ENCODE measurements at places on chromosomes 7 and 10.

- no peak for DNase-seq
Measured at GRCh38 chr7:139658908-139659675, 118.7 kb downstream of the HIPK2 start.

GRCh38 chr7:30880125-30880720 lies 31.4 kb upstream of the AQP1 start:
- no peak for DNase-seq

- DNase-seq = no peak
Measured at GRCh38 chr7:42720012-42720411, 191.9 kb downstream of the C7orf25 start.

DNA sequence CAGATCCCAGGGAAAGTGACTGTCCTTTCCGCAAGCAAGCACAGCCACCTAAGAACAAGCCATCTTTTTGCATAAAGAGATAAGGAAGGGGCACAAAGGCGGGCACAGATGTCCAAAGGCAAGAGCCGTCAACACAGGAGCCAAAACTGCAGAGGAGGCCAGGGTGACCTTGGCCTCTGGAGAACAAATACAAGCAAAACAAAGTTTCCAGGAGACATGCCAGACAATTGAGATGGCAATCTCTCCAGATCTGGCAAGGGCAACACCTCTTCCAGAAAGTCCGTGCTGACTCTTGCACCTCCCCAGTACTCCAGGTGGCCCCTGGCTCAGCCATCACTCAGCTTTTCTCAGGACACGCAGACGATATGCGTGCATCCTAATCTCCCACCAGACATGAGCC lies 58.2 kb downstream of the TEX36 start:
- no peak for DNase-seq

DNA sequence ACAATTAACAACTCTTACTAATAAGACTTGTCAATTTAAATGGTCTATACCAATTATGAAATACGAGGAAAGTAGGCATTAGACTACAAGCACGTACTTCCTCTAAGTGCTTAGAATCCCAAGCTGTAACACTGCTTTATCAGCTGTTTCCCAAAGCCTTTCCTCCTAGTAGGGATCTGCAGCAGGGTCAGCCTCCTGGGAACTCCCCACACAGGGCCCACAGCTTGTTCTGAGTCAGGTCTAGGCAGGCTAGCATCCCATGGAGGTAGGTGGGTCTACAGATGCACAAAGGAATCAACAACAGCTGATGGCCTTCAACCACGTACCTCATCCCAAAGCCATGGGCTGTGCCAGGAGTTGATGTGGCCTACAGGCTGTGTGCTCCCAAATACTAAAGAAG lies 14.7 kb downstream of the MMS19 start:
- DNase-seq = no peak

DNA sequence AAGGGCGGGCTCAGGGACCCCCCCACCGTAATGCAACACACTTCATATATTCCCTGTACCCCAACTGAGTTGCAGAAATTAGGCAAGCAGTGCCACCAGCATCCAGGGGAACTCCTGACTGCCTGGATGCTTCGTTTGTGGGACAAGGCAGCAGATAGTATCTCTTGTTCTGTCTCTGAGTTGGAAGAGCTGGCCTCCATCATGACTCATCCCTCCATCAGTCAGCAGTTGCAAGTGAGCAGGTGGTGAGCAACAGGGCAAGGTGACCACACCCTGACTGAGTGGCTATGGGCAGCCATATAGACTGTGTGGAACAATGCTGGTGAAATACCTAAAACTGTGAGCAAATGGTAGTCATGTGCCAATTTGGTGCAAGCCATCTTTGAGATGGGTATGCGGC lies 22.8 kb upstream of the ADAMTS14 start:
- DNase-seq = no peak

DNA sequence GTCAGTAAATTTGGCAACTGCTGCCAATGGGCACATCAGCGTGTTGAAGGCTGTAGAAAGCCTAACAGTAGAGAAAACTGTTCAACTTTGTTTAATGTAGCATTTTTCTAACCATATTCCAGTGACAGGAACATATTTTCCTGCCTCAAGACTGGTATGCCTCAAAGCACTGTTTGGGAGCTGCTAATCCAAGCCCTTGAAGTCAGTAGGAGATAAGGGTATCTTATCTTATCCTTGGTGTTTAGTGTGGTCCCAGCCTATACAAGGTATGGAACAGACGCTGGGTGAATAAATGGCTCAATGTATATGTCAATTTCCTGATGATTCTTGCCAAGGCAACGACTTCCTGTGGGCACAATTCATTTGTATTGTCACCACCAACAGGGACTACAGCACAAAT lies 97.5 kb upstream of the CREB5 start:
- DNase-seq = no peak

GRCh38 chr7:40530292-40530691 lies 395.5 kb downstream of the SUGCT start:
- DNase-seq = no peak

DNA sequence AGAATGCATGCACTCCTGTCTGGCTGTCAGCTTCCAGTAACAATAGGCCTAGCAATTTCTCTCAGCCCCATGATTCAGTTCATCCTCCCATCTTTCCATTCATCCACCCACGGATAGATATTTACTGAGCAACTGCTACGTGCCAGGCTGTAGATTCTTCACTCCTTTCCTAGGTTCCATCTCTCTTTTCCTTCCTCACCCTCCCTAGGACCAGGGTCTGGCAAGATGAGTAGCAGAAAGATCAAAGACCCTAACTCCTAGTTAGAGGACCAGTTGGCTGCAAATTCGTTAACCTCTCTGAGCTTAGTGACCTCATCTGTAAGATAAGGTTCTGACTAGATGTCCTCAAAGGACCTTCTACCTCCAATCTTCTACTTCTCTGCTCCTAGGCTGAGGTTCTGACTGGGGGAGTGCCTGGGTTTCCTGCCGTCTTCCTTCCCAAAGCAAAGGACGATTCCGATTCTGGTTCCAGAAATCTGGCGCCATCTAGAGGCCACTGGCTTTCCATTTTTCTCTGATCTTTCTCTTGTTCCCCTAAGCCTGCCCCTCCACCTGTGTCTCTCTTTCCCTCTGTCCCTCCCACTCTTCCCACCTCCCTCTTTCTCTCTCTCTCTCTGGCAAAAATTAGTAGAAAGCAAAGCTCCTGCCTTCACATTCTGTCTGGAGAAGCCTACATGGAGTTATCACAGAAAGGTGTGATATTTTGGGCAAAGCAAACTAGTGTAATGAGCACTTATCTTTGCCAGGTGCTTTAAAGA lies 26.2 kb downstream of the TBATA start:
- peak; percentile 73 for DNase-seq

DNA sequence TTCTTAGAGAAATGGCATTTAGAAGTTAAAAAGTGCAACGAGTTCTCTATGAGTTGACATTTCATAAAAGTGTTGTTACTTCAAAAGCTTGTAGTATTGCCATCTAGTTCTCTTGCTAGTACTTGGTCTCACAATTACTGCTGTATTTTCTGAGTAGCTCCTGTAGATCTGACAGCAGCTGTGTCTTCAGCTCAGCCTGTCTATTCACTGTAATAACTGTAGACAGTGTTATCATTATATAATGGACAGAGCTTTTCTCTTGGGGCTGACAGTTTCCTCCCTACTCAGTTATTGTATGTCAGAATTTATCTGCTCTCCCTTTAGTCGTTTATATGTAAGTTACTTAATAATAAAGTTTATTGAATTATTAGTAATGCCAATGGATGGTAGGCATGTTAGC lies 388.7 kb upstream of the VSTM2A start:
- no peak for DNase-seq

DNA sequence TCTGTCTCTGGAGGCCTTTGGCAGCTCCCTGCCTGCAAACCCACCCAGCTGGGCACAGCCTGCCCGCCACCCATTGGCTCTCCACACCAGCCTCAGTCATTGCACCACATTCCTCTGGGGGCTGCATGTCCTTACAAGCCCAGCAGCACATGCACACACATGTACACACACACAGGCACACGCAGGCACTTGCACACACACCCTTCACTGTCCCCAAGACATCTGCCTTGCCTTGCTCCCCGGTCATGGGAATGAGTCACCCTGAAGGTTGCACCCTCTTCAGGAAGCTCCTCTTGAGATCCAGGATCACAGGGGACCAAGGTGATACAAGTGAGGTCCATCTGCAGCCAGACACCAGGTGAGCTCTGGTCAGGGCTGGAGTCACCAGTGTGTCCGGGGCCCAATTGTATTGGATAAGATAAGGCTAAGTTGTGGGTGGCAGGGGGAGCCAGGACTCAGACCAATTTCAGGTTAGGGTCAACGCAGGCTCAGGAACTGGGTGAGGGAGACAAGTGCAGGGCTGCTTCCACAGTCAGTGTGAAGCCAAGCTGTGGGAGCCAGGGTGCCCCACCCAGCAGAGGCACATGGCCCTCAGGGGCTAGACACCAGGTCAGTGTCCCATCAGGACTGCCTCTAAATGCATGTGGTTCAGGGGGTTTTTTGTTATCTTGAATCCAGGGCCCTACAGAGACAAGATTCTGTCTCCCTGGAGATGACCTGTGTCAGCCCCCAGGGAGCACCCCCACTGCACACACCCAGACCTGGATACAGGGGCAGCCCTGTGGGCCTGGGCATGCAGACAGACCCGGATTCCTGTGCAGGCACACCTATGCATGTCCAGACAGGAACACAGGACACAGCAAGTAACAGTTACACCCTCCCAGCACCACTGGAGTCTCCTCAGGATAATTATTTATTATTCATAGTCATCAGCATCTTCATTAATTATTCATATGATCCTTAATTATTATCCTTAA lies 33.8 kb downstream of the KCNH2 start:
- no peak for DNase-seq

DNA sequence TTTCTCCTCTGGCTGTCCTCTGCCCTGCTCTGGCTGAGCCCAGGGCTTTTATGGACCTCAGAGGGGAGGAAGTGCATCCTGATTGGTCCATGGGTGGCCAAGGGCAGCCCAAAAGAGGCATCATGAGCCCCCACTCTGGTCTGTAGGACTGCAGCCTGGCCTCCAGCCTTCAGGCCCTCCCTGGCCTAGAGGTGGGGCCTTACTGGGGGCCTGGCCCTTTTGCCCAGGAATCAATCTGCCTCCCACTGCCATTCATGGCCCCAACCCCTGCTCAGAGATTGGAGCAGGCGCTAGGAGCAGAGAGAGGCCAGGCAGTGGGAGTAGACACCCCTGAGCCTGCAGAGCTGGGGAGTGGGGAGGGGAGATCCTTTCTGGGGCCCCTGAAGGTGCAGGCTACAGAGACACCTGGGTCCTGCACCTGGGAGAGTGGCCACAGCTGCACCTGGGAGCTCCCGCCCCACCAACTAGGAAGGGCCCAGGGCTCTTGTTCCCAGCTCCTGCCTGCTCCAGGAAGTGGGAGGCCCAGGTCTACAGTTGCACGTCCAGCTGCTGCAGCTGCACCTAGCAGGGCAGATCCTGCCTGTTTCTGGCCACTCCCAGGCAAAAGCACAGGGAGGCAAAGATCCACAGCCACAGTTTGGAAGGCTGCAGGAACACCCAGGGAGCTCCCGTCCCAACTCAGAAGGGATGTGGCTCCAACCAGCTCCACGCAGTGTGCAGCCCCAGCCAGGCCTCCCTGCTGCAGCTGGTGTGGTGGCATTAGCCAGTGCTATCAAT lies 6.4 kb upstream of the DYNC2I1 start:
- DNase-seq = no peak

- DNase-seq = no peak
Measured at GRCh38 chr7:142280263-142280662, 22.4 kb upstream of the PRSS58 start.

DNA sequence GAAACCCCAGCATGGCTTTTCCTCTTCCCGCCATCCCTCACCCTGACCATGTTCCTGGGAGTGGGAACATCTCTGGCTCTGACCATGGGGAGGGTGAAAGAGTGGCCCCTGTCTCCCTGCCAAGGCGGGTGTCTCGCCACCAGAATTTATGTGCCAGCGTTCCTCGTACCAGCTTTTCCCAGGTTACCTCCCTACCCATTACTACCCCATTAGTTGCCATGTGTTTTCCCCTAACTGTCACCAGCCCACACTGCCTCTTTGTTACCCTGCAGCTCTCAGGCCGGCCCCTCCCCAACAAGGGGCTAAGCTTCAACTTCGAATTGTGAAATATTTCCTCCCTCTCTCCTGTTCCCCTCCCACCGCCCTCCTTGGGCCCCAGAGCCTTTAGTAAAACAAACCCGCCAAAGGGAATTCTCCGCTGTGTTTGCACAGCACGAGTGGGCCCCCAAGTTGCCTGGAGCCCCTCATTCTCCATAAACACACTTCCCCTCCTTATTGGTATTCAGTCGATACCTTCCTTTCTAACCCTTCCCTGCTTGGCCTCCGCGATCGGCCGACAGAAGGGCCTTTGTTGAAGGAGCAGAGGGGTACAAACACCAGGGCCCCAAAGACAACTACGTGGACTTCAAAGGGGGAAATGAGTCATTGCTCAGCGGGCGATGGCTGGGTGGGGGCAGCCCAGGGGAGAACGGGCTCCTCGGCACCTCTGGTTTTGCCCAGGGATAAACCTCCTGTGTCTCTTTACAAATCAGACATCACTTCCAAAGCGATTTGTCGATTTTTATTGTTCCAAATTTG lies 45.5 kb downstream of the SLIT1 start:
- no peak for DNase-seq

GRCh38 chr10:112990271-112990670 lies 40.2 kb downstream of the TCF7L2 start:
- DNase-seq = no peak

- DNase-seq = no peak
Measured at GRCh38 chr7:153640586-153640985, 411.6 kb upstream of the DPP6 start.

DNA sequence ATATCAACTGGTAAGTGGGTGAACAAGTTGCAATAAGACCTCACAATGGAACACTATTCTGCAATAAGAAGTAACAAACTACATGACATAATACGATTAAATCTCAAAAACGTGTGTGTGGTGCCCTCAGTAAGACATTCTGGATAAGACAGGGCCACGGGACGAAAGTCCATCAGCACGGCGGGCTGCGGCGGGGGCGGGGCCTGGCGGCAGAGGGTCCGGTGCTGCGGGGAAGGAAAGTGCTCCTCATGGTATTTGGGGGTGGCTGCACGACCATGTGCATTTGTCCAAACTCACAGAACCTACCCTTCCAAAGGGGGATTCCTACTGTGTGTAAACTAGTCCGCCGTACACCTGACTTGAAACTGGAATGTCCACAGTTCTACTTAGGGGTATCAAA lies 341.8 kb downstream of the TCERG1L start:
- DNase-seq = no peak

GRCh38 chr7:103622274-103622673 lies 176.3 kb upstream of the SLC26A5 start:
- no peak for DNase-seq

Measured in aorta (tissue), 5 donors.